ENCODE measurements at places on chromosomes 3 and 15. TPM values are rescaled to one million over a fixed set of nuclear protein-coding genes. Genes with fewer than 3 reads are reported as not detected.

PPP2R3A gene
- 0.43 TPM for total RNA-seq

CASR gene
- total RNA-seq = not detected

C3orf52 gene
- total RNA-seq = not detected

CFAP20DC gene
- total RNA-seq = 0.18 TPM

PLS1 gene
- 1.6 TPM for total RNA-seq

ARRDC4 gene
- 7.3 TPM for total RNA-seq

SPINK8 gene
- total RNA-seq = not detected

SERPINI2 gene
- total RNA-seq = not detected

EPB42 gene
- not detected for total RNA-seq

CRABP1 gene
- total RNA-seq = not detected

GOLGA8T gene
- total RNA-seq = 2.6 TPM

DLEC1 gene
- 7.5 TPM for total RNA-seq

LCTL gene
- total RNA-seq = not detected

ANKRD34C gene
- total RNA-seq = not detected
